ENCODE measurements at places on chromosomes 2 and 18. TPM values are rescaled to one million over a fixed set of nuclear protein-coding genes. Genes with fewer than 3 reads are reported as not detected.

GRCh38 chr2:152409386-152410164, 74.6 kb downstream of the FMNL2 start:
- peaks cover 28% of the 10 kb centered on the region for H3K27me3 ChIP-seq
- peaks cover 27% of the 10 kb centered on the region for H3K4me1 ChIP-seq
- DNase-seq = no peak

Gene STAMBP
- 111 TPM for total RNA-seq

- no peak overlapping the region for H3K4me3 ChIP-seq
- no peak for DNase-seq
- H3K27me3 ChIP-seq = peaks cover 63% of the 10 kb centered on the region
- H3K27ac ChIP-seq = no peak overlapping the region
These were observed 2.5 kb upstream of the PKDCC start for GRCh38 chr2:42045352-42045751.

Gene RAB6C
- not detected for total RNA-seq

DNA sequence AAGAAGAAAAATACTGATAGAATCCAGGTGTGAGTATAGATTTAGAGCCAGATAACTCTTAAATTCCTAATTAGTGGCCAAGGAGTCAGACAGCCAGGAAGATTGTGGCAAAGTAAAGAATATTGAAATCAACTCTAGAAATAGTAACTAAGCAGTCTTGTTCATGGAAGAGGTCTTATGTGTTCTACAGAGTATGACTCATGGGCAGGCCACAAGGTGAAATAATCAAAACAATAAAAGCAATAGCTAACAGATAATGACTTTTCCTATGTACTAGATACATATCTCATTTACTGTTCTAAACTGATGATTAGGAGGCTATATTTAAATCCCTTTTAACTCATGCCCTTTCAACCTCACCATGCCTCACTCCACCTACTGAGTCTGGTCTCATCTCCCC, 227.4 kb upstream of the COL3A1 start:
- no peaks in the 10 kb centered on the region for H3K27me3 ChIP-seq
- H3K36me3 ChIP-seq = no peaks in the 10 kb centered on the region
- H3K4me1 ChIP-seq = no peaks in the 10 kb centered on the region

DNA sequence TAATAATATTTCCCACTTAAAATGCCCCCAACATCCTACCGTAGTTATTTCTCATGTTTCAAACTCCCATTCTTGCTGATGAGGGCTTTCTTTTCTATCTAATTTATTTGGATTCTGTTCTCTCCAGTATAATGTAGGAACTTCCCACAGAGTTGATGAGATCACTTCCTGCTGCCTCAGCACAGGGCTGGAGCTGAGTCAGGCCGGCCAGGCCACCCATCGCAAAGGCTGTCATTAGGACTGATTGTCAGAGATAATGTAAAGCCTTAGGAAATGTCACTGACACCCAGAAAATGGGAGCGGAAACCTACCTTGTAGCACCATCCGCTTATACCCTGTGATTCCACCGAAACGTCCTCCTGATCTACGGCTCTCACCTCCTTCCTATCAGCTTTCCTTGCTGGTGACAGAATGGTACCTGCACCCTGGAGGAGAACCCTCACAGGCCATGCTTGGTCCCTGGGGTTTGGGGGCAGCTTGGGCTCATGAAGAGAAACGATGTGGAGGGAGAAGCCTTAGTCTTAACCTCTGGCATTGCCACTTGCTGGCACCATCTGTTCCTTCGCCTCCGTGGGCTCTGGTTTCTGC, 672.8 kb upstream of the ID2 start:
- no peaks in the 10 kb centered on the region for H3K36me3 ChIP-seq
- no peak for DNase-seq
- no peak overlapping the region for H3K4me3 ChIP-seq
- peaks cover 6% of the 10 kb centered on the region for H3K4me1 ChIP-seq

GRCh38 chr18:3321133-3321812, 59.3 kb downstream of the MYL12B start:
- DNase-seq = peak; percentile 54
- H3K36me3 ChIP-seq = no peaks in the 10 kb centered on the region

Gene FBLN7
- 40.6 TPM for total RNA-seq

DNA sequence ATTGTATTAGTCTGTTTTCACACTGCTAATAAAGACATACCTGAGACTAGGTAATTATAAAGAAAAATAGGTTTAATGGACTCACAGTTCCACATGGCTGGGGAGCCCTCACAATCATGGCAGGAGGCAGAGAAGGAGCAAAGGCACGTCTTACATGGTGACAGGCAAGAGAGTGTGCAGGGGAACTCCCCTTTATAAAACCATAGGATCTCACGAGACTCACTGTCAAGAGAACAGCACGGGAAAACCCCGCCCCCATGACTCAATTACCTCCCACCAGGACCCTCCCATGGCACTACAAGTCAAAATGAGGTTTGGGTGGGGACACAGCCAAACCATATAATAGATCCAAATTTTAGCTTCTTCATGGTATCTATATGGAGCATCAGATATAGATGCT, 69.6 kb upstream of the TMEM87B start:
- H3K4me3 ChIP-seq = no peak overlapping the region
- no peak for DNase-seq
- no peaks in the 10 kb centered on the region for H3K36me3 ChIP-seq
- no peak overlapping the region for H3K27ac ChIP-seq
- H3K4me1 ChIP-seq = peaks cover 15% of the 10 kb centered on the region
